Stimulated activated naive CD8-positive, alpha-beta T cell treated with anti-CD3 and anti-CD28 coated beads, Interleukin-15, amount 100 ng/mL, for 72 hours (primary cell): ENCODE measurements at places on chromosomes 4 and X.

DNA sequence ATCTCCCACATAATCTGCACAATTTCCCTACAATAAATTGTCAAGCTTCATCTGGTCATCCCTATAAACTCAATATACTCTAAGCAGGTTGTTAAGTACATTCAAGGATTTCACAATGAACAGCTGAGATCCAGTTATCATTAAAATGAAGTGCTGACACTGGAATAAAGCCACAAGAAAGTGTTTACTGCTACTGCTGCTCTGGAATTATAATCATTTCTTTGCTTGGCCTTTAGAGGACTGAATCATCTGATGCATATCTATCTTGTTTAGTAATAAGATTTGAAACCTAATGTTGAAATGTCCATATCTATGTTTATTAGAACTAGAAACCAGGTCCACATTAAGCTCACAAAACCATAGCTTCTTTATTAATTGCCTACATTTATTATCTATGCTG lies 338.6 kb upstream of the ZFP42 start:
- DNase-seq = no peak

- DNase-seq = no peak
These were observed 25.7 kb downstream of the SGMS2 start for GRCh38 chr4:107850438-107850837.

DNA sequence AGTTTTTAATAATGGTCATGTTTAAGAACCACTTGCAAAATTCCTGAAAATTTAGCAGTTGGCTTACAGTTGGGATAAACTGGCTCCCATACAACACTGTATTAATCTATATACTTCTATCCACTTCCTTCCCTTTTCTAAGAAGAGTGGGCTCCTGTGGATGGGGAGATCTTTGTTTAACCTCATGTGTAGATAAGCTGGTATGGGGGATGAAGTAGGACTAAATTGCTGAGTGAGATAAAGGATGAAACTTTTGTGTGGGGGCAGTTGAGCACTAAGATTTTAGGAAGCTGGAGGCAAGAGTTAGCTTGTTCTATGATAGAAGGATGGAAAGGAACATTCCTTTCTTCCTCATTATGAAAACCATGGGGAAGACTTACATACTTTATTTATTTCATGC lies 54.6 kb upstream of the ATP8A1 start:
- no peak for DNase-seq

- DNase-seq = no peak
These were observed 289.4 kb downstream of the ANKRD50 start for GRCh38 chr4:124423160-124423559.

GRCh38 chr4:151665022-151665784 lies 95.6 kb downstream of the GATB start:
- no peak for DNase-seq

GRCh38 chr4:181661090-181661489 lies 582.1 kb upstream of the TENM3 start:
- no peak for DNase-seq

DNA sequence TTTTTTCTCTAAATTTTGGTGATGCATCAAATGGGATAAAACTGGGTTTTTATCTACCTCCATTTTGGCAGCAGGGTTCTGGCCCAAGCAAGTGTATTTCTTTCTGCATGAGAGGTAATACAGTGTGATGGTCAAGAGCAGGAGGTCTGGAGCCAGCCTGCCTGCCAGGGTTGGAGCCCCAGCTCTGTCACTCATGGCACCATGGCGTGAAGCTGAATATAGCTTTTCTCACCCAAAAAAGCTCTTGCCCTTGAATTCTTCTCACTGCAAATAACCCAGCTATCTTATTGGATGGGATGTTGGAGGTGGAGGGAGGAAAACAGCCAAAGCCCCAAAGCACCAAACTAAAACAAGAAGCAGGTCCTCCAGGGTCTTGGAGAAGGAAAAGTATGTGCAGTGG lies 218.4 kb downstream of the ARHGAP10 start:
- DNase-seq = no peak

- DNase-seq = no peak
These were observed 54.0 kb upstream of the PACRGL start for GRCh38 chr4:20646287-20646686.

DNA sequence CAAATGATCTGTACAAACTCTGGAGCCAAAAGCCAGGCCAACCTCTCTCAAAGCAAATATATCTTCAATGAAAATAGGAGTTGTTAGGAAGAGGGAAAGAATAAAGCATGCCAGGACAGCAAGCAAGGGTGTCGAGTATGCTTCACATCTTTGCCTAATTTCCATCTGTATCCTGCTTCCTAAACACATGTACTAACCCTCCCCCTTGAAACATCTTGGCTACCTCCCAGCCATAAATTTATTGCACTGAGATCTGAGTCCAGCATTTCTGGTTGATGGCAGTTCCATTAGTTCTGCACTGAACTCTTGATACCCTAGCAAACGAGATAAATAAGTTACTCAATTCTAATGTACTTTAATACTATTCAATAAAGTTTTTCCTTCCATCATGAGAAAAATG lies 430.5 kb upstream of the TRAM1L1 start:
- DNase-seq = no peak

DNA sequence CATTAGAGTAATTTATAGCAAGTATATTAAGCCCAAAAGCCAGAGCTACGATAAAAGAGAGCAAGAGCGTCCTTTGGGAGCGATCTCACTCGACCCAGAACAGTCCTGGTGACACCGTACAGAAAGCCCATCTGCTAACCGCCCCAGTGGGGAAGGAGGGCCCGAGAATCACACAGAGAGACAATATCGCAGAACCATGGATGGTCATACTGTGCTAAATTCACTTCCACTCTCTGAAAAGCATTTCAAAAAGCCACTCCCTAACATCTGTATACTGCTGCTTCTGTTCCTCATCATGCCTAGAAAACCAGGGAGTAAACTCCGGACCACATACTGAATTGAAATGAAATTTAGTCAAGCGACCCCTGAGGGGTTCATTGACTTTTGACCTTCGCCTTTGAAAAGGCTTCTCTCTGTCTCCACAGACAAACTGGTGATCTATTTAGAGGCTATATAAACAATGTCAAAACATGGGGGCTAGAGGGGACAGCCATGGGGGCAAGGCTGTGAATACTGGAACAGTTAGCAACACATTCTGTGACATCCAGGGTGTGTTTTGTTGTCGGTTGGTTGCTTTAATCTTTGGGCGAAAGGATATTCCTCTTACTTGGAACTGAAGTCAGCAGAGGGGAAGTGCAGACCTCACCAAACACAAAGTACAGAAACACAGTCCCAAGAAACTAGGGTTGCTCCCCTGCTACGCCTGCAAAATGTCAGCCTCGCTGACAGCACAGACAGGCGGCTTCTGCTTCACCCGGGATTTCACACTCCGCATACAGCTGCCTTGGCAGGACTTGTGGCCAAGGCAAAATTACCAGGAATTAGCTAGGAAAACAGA lies 129.0 kb upstream of the RASGEF1B start:
- no peak for DNase-seq

DNA sequence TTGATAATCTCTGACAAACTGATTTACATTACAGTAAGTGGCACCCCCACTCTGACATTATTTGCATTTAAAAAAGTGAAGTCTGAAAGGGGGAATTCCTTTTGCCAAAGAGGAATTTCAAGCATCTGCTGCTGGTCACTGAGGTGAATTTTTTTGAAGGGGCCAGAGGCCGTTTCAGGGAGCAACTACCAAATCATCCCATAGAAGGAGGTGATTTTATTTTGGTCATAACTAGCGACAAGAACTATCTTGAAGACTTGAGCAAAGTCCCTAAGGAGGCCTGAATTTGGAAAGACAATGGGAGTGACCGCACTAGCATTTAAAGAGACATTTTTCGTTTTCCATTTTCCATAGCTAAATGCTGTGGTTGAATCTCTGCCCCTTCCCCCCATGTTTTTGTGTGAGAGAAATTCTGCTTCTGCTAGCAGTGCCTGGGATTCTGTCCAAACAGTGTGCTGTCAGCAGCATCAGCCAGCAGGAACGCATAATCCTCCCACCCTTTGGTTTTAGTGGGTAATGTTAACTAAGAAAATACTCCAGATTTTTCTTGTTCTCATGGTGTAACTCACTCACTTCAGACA lies 110.1 kb upstream of the MED14 start:
- DNase-seq = no peak

GRCh38 chrX:25442499-25442898 lies 426.7 kb upstream of the ARX start:
- no peak for DNase-seq

DNA sequence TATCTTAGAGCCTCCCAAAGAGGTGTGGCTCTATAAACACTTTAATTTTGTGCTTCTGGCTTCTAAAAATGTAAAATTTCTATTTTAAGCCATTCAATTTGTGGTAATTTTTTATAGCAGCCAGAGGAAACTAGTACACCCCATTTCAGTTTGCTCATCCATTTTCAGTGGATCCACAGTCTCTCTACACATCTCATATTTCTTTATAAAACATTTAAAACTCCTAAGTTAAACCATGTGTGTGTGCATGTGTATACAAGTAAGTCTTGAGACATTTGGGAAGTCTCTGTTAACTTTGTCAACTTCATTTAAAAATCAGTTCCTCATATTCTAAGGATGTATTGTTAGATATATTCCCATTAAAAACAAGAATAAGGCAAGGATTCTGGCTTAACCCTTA lies 273.2 kb downstream of the IL15 start:
- no peak for DNase-seq

DNA sequence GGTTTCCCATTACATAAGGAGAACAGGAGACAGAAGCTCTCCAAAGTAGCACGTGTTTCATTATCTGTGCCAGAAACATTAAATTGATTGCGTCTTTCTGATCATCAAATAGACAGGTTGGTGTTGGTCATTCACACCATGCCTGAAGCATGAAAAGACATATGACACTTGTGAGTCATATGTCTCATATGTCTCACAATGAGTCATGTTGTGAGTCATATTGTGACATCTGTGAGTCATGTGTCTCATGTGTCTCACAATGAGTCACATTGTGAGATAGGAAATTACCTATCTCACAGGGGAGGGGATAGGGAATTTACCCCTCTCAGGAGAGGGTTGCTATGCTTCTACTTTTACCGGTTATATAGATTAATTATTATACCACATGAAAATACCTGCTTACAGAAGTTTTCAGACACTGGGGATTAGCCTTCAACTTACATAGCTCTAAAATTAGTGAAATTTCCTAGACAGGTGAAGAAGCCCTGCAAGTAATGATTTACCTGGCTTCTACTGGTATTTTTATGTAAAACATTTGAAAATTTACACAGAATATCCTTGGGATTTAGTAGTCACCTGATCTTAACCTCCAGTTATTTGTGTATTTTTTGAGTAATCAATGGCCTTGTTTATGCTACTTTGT lies 80.8 kb downstream of the NPFFR2 start:
- peak; percentile 49 for DNase-seq

GRCh38 chr4:47483745-47484144 lies 1.3 kb upstream of the ATP10D start:
- DNase-seq = no peak

DNA sequence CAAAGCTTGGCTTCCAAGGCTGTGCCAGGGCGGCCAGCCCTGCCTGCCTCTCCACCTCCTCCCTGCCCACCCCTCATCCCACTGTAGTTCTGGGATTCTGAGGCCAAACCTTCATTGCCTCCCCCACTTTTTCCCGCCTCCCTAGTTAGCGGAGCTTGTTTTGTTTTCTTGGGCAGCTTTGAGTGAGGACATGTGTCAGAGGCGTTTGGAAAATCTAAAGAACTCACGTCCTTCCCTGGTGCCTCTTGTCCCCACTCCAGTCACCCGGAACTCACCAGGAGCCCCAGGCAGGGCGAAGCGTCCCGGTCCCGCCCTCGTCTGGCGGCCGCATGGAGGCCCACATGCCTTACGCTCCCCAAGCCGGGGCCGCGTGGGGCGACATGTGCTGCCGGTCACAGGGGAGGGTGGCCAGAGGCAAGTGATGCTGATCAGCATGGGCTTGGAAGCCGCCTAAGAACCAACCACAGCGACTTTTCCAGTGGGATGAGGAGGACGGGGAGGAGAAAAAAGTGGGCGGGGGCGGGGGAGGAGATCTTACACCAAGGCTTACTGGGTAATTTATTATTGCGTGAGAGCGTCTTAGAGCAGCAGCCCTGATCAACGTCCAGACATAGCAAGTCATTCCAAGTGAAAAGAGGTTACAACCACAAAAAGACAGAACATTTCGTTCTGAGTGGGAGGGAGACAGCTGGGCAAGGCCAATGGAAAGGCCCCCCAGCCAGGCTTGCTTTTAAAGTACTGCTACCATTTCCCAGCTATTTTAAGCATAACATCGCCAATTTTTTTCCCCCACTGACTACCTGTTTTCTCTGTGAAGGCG lies 48.5 kb downstream of the PRPS1 start:
- DNase-seq = peak; percentile 41

DNA sequence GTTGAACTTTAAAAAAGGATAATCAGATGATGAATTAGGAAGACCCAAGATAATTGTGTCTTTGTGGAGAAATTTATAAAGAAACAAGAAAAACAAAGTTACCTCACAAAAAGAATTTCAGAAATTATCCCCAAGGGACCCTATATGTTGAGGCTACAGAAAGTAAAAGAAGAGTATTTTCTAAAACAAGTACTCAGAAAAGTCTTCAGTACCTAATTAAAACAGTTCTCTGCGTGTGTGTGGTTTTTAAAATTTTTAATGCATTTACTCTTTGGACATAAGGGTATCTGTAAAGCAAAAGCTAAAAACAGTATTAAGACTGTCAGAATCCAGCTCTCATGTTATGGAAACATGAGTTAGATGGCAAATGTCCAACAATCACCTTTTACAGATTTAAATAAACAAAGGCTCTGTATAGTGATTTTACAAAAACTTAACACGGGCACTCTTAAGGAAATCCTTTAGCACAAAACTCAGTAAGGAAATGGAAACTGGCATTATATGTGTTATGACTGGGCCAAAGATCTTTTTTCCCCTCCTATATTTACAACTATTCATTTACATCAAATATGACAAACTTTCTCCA lies 187.5 kb downstream of the NSUN7 start:
- DNase-seq = no peak

DNA sequence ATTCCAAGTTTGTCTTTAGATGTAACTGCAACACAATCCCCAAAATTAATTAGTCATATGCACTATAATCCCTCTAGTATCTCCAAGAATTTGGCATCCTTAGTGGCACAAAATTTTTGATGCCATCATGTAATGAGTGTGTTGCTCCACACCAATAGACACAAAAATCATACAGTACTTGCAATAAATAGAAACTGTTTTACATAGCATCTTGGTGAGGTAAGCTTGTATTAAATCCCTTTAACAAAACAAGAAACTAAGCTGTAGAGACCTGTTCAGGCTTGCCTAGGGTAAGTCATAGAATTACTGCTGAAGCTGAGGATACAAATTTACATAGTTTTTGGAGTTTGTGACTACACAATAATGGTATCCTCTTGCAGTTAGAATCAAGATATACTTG lies 64.5 kb upstream of the PRSS12 start:
- no peak for DNase-seq
